Stimulated activated CD4-positive, alpha-beta T cell treated with anti-CD3 and anti-CD28 coated beads, Interleukin-15, amount 100 ng/mL, for 1 hour (primary cell): ENCODE measurements at places on chromosomes 3 and 15.

GRCh38 chr3:111246967-111247760 is 175.5 kb downstream of the NECTIN3 start:
- DNase-seq = no peak

DNA sequence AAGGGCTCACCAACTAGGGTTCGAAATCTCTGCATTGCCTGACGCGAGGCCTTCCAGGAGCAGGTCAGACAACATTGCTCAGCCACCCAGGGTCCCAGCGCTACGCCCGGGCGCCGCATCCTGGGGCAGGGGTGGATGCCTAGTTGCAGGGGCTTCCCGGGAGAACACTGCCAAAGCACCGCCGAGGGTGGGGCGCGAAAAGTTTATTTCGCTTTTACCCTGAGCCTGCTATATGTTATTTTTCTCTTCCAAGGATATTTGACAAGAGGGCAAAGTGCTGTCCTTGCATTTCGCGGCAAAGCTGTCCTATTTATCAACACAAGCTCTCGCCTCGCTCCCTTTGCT is 549 bp upstream of the SOX14 start:
- no peak for DNase-seq

DNA sequence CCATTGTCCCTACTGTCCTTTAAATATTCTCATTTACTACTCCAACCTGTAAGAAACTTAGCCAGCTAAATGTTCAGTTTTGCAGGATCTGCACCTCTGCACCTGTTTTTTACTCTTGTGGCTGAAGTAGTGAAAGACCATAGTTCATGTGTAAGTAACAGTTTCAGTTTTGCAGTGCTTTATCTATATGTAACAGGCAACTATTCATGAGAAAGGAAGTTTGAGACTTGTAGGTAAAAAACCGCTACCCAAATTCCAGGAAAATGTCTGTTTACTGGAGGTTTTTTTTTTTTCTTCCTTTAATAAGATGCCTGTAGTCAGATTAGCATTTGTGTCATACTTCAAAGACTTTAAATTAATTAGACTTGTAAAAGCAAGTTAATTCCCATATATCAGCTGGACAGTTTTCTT is 25.4 kb upstream of the MBNL1 start:
- DNase-seq = no peak

- no peak for DNase-seq
Observed at GRCh38 chr3:142595581-142595950, 627 bp upstream of the PLS1 start.

GRCh38 chr15:29734917-29735572 is 87.2 kb downstream of the TJP1 start:
- DNase-seq = no peak

DNA sequence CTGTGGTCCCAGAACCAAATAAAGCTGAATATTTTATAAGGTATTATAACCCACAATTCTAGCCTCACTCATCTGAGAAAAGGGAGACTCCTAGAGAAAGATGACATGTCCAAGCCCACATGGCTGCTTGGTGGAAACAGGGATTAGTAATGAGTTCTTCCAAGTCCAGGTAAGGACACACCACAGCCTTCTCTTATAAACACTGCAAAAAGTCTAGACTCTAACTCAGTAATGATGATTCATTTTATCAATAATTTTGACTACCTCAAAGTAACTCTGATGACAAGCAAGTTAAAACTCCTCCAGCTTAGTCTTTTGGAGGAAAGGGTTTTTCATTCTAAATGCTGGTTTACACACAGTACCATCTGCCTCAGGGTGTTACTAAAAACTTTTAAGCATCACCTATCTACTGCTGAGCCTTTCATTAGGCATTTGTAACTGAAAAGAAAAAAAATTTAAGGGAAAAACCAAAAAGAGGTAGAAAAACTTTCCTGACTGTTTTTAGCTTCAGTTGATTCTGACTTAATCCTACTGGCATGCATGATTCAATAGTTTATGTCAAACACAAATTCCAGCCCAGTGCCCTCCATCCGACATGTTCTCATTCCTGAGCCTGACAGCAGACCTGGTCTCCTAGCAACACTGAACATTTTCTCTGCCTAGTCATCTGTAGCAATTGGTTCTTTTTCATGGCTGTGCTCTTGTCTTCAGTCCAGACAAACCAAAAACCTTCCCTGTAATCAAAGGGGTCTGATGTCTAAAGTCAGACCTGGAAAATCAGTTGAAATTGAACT is 43.9 kb downstream of the P3H2 start:
- DNase-seq = no peak

DNA sequence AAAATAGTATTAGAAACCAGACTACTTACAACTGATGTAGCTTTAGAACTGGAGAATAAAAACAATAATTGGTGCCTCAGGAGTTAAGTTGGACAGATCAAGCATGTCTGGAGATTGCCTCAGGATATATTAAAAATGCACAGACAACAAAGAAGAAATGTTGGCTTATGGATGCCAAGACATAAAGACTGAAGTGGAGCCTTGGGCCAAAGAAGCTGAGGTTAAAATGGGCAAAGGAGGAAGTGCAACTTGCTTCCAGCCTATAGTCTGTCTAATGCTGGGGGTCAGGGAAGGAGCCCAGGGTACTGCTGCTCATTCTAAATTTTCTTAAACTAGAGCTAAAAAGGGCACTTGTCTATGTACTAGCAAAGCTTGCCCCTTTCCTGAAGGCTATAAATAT is 77.5 kb downstream of the ESYT3 start:
- no peak for DNase-seq

DNA sequence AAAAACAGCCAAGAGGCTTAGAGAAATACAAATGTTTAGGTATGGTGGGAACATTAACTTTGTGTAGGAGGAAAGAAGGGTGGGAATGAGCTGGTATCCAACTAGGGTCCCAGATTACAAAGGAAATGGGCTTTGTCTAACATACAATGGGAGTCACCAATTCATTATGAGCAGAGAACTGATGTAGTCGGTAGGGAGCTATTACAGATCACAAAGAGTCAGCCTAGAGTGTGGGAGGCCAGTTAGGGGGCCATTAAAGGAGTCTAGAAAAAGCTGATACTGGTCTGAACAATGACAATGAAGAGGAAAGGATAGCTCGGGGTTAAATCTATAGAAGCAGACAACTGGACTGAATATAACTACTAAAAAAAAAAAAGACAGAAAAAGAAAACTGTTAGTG is 15.5 kb downstream of the ANO10 start:
- no peak for DNase-seq

GRCh38 chr15:100663915-100664281 is 61.5 kb downstream of the ASB7 start:
- no peak for DNase-seq

DNA sequence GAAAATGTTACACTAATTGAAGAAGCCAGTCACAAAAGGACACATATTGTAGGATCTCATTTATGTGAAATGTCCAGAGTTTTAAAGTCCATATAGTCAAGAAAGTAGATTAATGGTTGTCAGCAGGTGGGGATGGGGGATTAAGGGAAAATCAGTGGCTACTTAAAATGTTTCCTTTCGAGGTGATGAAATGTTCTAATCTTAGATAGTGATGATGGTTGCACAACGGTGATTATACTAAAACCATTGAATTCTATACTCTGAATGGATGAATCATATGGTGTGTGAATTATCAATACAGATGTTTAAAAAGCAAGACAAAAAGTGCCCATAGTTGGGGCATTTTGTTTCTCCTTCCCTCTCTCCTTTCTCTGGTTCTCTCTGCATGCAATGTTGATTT is 164.6 kb downstream of the ATG7 start:
- no peak for DNase-seq

GRCh38 chr3:88997260-88997659 is 110.2 kb upstream of the EPHA3 start:
- no peak for DNase-seq

DNA sequence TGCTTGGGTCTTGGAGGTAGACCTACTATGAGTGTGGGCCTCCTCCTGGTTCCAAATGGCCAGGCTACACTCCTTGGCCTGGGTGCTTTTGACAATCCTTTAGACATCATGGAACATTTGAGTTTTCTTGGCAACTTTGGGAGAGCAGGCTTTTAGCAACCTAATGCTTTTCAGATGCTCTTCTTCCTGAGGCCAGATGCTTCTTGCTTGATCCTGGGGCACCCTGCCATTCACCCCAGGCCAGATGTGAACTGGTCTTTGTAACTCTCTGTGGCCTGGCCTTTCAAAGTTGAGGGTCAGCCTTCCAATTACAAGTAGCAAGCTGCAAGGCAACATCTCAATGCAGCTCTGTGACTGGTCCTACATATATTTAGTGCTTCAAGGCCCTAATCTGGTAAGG is 40.5 kb downstream of the RTP1 start:
- no peak for DNase-seq

DNA sequence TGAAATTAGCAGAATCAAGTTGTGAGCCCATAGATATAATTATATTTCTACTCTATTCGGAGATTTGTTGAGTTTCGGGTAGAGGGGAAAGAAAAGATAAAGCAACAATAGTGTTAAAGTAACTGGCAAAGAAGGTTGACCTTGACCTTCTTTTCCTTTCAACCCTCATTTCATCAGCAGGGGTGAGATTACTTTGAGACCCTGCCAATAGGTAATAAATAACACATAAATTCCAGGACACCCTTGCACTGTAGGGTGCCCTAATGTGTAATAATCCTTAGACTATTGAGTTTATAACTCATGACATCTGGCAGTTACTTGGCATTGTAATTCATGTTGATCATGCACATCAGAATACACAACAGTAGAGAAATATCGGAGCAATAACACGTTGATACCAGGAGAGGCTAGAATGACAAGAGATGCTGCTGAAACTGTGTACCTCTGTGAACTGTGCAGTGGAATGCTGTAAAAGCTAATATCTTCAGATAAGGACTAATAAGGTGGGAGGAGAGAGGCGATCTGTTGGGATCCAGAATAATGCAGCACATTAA is 426.7 kb downstream of the ROBO2 start:
- no peak for DNase-seq

GRCh38 chr3:62942227-62942626 is 67.0 kb upstream of the CADPS start:
- no peak for DNase-seq

DNA sequence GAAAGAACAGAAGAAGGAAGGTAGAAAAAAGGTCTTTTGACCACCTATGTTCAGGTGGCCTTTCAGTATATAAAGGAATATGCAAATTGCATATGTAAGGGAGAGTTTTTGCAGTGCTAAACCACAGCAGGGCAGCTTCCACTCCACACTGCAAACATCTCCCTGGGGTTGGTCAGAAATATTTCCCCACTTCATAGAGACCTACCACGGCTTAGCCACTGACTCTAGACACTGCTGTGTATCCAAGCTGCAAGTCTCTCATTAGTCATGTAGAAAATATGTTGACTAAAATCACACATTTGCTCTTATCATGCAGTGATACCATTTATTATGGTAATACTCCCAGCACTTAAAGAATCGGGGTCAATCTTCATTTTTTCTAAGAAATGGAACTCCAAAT is 214.9 kb upstream of the NR2F2 start:
- DNase-seq = no peak
